ENCODE measurements at places on chromosomes 7 and 10.

DNA sequence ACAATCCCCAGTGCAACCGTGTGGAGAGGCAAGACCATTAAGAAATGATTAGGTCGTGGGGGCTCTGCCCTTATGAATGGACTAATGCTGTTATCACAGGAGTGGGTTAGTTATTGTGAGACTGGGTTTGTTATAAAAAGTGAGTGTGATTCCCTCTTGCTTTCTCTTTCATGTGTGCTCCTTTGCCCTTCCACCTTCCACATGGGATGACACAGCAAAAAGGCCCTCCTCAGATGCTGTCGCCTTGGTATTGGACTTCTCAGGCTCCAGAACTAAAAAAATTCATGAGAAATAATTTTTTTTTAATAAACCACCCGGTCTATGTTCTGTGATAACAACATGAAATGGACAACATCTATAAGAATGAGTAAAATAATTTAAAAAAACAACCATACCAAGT, 136.1 kb upstream of the PCBD1 start:
- no peak for DNase-seq

- DNase-seq = no peak
These were observed 152.8 kb downstream of the SGMS1 start for GRCh38 chr10:50470798-50471582.

GRCh38 chr7:130947792-130948580, 214.0 kb upstream of the KLF14 start:
- no peak for DNase-seq

DNA sequence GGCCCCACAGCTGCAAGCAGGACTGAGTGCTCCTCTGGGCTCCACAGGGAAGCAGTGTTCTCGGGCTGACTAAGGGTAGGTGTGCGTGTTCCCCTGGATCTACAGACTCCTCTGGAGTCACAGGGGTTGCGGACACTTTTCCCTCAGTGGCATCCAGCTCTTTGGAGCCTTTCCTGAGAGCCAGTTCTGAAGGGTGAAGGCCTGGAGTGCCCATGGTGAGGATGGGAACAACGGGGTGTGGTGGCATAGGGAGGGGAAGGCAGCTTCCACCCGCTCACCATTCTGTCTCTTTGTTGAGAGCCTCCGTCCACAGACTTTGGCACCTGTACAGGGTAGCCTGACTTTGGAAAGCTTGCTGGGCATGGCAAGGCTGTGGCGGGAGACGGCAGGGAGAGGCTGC, 104.1 kb upstream of the PCBD1 start:
- no peak for DNase-seq

DNA sequence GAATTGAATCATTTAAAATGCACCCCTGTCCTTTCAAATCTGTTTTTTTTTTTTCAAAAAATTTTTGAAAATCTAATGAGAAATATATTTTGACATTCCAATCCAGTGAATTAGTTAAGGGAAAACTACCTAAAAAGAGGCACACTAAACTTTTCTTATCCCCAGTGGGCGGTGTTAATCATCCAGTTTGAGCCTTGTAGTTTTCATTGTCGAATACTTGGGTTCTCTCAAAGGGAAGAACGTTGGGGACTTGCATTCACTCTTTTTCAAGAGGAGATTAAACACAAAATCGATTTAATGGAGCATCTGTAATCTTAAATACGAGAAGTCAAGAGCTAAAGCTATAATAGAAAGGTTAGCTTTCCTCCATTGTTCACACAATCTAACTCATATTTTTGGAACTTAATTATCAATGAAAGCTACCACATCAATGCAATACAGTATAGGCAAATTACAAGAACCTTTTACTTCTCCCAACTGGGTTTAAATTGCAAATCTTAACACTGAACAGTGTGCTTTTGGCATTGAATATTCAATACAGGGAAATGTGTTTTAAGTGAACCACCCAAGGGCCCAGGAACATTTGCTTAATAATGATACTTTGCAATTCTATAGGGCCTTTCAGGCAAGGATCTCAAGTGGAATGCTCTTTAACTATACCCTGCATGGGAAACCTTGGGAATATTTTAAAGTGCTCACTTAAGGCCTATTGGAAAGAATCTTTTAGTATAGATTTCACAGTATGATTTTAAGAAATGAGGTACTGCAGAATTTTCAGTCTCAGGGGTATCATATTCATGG, 13.1 kb upstream of the SP8 start:
- no peak for DNase-seq

GRCh38 chr10:24857031-24857725, 95.2 kb downstream of the PRTFDC1 start:
- no peak for DNase-seq

DNA sequence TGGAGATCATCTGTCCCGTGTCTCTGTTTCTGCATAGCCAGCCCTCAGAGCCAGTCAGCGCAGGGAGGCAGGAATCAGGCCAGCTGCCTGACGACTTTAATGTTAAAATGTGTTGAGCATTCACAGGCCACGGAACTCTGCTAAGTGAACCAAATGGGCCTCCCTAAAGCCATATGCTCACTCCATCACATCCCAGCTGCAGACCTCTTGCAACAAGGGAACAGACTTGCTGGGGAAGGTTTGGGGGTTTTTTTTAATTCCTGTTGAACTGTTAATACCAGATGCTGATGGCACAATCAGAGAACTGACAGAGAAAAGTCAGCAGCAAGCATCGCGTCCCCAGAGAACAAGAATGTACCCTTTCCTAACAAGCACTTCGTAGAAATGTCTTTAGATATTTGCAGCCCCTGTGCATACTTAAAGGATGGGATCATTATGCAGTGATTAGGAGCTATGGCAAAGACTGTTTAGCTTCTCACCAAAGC, 900.4 kb upstream of the AUTS2 start:
- DNase-seq = no peak

Data from fibroblast of mammary gland (primary cell).